ENCODE measurements at places on chromosomes 1 and 21.

DNA sequence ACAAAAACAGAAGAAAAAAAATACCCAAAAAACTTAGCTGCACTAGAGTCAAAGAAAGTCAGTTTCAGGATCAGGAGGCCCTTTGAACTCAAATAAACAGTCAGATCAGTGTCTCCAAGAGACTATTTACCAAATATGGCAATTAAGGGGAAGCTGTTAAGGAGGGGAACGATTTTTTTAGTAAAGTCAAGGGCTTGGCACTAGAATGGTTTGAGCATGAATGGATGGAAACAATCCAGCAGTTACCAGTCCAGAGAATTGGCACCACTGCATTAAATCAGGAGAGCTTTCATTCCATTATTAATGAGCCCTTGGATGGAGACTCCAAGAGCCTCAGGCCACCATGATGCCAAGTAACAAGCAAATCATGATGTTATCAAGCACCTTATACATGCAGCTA, 7.2 kb downstream of the TRAPPC3 start:
- DNase-seq: no peak

- peak; percentile 99 for DNase-seq
Observed at GRCh38 chr1:155308493-155309422, at the start of gene FDPS. TSS of gene FDPS (plus strand) at chr1:155308866. CDS start at chr1:155309790, 924 bp downstream.

DNA sequence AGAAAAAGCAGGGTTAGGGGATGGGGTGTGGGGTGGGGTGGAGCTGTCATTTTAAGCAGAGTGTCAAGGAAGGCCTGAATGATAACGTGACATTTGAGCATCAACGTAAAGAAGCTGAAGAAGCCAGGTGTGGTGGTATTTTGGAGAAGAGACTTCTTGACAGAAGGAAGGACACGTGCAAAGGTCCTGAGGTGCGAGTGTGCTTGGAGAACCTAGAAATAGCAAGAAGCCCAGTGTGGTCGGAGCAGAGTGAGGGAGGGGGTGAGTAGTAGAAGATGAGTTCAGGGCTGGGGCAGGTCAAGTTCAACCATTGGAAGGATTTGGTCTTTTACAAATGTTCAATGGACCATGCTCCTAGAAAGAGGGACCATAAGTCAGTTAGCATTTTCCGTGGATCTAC, 140.2 kb upstream of the ZBTB40 start:
- no peak for DNase-seq

- DNase-seq: no peak
Observed at GRCh38 chr1:208606959-208607358, 362.8 kb upstream of the PLXNA2 start.

DNA sequence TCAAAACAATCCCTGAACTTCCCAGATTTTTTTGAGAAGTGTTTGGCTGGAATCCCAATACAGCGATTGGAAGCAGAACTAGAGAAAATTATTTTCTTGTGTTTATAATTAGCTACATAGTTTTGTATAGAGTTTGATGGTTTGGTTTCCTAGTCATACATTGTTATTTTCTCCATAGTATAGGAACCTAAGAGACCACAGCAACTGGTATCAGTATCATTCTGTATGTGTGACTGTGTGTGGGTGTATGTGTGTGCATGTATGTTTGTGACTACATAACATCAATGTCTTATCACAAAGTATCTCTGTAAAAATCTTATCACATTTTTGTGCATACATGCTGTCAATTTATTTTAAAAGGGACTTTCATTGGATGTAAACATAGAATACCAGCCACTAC, 780.5 kb downstream of the MRPL39 start:
- DNase-seq: no peak

DNA sequence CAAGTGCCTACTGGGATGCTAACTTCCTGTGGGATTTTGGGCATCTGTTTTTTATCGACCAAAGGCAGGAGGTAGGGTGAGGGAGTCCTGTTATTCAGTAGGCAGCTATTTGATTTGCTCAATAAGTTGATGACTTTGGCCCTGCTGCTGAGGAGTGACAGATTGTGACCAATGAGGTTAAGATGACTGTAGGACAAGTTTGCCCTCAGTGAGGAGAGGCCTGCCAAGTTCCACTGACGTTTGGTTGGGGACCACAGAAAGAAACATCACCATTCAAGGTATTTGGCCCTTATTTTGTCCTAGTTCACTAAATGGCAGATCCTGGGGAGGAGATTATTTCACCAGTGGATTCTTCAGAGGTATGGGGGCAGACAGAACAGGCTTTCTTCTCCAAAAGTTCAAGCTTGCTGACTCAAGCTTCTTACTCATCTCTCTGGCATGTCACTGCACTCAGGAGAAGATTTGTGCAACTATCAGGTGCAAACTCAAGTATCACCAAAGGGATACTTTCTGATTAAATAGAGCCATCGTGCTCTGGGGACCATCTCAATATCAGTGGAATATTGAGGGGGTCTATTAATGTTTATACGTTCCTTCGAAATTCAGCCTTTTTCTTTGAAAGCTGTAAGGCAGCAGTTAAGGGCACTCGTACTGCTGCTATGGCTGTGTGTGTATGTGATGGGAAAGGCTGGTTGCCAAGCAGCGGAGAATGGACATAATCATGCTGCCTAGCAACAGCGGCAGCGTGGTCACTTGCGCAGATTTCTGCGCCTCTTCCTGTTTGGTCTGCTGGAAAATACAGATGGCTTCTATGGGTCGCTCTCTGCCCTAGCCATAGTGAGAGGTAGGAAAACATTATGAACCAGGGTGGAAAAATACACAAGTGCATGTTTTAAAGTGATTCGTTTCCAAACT, 78.7 kb downstream of the PBX1 start:
- peak; percentile 73 for DNase-seq

- DNase-seq: no peak
Observed at GRCh38 chr1:185654199-185654951, 79.8 kb upstream of the HMCN1 start.

DNA sequence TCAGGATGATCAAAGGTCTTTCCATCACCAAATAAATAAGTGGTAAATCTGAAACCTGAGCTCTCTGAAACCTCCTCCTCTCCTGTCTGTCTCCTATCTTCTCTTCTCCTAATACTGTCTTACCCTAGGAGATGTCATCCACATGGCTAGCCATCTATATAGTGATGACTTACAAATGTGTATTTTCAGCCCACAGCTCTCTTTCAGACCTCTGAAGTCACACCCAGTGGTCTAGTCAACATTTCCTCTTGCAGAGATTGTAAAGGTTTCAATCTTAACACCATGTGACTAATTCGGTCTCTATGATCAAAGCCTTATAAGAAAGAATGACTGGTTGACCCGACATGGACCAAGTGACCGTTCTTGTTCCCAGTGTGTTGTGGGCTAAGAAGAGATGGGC, 63.1 kb upstream of the DPT start:
- no peak for DNase-seq

GRCh38 chr1:212951126-212951946, 995 bp downstream of the VASH2 start:
- no peak for DNase-seq

GRCh38 chr1:19672237-19672636, 7.6 kb downstream of the HTR6 start:
- peak; percentile 43 for DNase-seq

DNA sequence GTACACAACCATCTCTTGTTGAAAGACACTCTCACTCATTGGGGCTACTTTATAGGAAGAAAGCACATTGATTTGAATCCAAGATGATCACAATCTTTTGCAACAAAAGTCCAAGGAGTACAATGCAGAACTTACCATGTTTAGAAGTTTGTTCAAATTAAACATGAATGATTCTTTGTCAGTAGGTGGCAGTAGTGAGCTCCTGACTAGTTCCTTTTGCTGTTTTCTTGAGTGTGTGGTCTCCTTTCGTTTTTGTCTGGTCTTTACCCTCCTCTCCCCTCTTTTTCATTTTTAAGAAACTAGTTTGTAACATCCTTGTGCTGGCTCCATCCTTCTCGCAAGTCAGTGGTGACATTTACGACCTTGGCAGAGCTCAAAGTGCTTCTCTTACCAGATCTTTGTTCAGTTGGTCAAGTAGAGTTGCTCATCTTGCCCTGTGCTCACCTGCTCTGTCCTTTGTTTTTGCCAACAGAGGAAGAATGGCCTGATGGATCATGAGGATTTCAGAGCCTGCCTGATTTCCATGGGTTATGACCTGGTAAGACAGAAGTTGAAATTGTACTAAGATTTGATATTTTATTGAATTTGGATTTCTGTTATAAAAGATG, 35.7 kb upstream of the MTR start:
- DNase-seq: no peak

DNA sequence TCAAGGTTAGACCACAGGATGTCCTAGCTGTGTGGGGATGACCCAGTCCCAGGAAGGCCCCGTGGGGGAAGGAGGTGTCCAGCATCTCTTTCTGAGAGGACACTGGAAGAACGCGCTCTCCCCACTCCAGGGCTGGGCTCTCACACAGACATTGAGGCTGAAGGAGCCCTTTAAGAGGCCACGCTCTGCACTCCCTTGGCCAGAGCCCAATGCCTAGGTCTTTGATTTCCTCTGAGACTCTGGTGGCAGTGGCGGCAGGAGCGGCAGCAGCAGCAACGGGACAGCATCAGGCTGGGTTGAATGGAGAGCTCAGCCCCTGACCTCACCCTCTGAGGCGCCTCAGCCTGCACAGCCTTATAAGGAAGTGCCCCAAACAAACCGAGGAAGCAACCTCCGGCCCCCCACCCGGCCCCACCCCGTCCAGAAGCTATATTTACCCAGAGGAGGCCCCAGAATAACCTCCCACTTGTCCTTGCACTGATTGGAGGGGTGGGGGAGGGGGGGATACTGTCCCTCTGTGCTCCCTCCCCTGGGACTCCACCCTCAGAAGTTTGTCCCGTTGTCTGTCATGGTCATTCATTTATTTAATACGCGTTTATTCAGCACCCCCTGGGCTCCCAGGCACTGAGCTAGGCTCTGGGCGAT, 12.3 kb downstream of the NES start:
- DNase-seq: no peak

GRCh38 chr1:94925004-94925403, 1.9 kb downstream of the CNN3 start:
- DNase-seq: no peak
